Activated naive CD8-positive, alpha-beta T cell treated with anti-CD3 and anti-CD28 coated beads for 36 hours (primary cell): ENCODE measurements at places on chromosomes 7 and 10. TPM values are rescaled to one million over a fixed set of nuclear protein-coding genes. Genes with fewer than 3 reads are reported as not detected.

The ATAD1 gene
- total RNA-seq = 49.2 TPM

The PODXL gene
- 0.88 TPM for total RNA-seq

DNA sequence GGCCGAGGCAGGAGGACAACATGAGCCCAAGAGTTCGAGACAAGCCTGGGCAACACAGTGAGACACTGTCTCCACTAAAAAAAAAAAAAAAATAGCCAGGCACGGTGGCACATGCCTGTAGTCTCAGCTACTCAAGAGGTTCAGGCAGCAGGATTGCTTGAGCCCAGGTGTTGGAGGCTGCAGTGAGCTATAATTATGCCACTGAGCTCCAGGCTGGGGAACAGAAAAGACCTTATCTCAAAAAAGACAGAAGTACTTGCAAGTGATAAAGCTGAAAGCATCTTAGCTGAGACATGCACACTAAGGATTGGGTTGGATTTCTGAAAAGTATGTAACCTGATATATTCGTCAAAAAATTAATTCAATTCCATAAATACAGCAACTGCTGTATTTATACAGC, 68.4 kb downstream of the PPP1R3C start:
- peaks cover 16% of the 10 kb centered on the region for H3K27me3 ChIP-seq
- no peaks in the 10 kb centered on the region for H3K36me3 ChIP-seq
- no peak for DNase-seq
- no peaks in the 10 kb centered on the region for H3K4me1 ChIP-seq

GRCh38 chr10:3654496-3654895, 130.5 kb downstream of the KLF6 start:
- no peak for DNase-seq
- no peak overlapping the region for H3K27ac ChIP-seq
- H3K4me1 ChIP-seq = peaks cover 18% of the 10 kb centered on the region
- no peaks in the 10 kb centered on the region for H3K36me3 ChIP-seq

DNA sequence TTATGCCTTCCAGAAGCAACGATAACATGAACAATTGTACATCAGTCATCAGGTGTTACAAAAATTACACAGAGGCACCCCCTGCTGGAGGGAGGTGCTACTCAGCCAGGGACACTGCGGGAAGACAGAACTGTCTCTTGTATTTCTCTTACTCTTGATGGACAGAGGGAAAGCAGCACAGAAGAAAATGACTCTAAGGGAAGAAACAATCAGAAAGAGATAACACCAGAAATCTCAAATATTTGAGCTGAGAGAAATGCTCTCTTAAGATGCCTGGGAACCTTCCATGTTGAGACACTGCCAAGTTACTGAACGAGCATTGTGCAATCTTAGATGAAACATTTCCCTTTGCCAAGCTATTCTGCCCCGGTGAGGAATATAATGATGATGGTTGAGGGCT, 227.6 kb upstream of the NPSR1 start:
- H3K27ac ChIP-seq = no peak overlapping the region
- no peaks in the 10 kb centered on the region for H3K36me3 ChIP-seq
- no peak overlapping the region for H3K4me3 ChIP-seq
- no peaks in the 10 kb centered on the region for H3K27me3 ChIP-seq
- H3K4me1 ChIP-seq = no peaks in the 10 kb centered on the region
- no peak for DNase-seq

DNA sequence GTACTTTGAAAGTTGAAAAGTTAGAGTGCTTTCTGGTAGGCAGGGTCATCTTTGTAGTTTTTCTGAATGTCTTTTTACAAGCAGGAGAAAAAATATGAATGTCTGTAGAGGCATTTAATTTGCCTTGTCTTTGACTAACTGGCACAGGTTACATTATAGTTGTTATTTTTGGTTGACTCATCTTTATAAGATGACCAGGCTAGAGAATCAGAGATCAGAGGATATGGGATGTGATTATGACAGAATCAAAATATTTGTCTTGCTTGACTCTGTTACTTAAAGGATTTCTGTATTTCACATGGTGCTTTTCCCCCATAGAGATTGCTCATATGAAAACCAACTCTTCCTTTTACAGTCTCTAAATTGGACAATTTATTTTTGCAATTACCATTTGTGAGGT, 2.4 kb downstream of the ZMYND11 start:
- H3K36me3 ChIP-seq = peaks cover 1% of the 10 kb centered on the region
- H3K4me3 ChIP-seq = no peak overlapping the region
- DNase-seq = no peak
- peaks cover 51% of the 10 kb centered on the region for H3K4me1 ChIP-seq

The FOXI2 gene
- total RNA-seq = not detected

DNA sequence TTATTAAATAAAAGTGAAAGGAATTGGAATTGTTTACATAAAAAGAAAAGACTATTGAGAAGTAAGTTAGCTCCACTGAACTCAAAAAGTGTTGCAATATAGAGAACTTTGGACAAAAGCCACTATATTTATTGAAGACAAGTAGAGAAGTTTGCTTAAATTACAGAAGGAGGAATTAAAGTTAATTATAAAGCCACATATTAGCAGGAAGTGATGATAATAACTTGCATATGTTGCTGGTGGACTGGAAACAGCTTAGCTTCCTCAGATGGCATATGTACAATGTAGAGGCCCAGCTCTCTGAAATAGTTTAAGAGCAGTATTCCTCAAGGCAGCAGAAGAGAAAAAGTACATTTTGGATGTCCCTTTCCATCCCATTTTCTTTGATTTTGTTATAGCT, 400.7 kb downstream of the GATA3 start:
- no peak overlapping the region for H3K27ac ChIP-seq
- H3K36me3 ChIP-seq = no peaks in the 10 kb centered on the region
- DNase-seq = no peak
- no peaks in the 10 kb centered on the region for H3K4me1 ChIP-seq
- peaks cover 15% of the 10 kb centered on the region for H3K27me3 ChIP-seq
- no peak overlapping the region for H3K4me3 ChIP-seq

The AFAP1L2 gene
- 4.6 TPM for total RNA-seq

- no peaks in the 10 kb centered on the region for H3K27me3 ChIP-seq
- no peak overlapping the region for H3K4me3 ChIP-seq
- H3K27ac ChIP-seq = no peak overlapping the region
- peaks cover 3% of the 10 kb centered on the region for H3K4me1 ChIP-seq
- no peaks in the 10 kb centered on the region for H3K36me3 ChIP-seq
These were observed 73.6 kb upstream of the PIK3CG start for GRCh38 chr7:106791526-106791925.

- peaks cover 28% of the 10 kb centered on the region for H3K4me1 ChIP-seq
- H3K36me3 ChIP-seq = peaks cover 14% of the 10 kb centered on the region
- peak overlapping the region; percentile 99 for H3K4me3 ChIP-seq
- peak overlapping the region; percentile 98 for H3K27ac ChIP-seq
These were observed 1.2 kb upstream of the ZEB1 start for GRCh38 chr10:31317652-31318381.

GRCh38 chr7:133702078-133702477, 425.1 kb upstream of the LRGUK start:
- no peak overlapping the region for H3K27ac ChIP-seq
- H3K36me3 ChIP-seq = peaks cover 3% of the 10 kb centered on the region
- H3K27me3 ChIP-seq = no peaks in the 10 kb centered on the region
- DNase-seq = no peak
- H3K4me3 ChIP-seq = no peak overlapping the region
- H3K4me1 ChIP-seq = peaks cover 3% of the 10 kb centered on the region

GRCh38 chr7:66682350-66683093, 53.8 kb downstream of the KCTD7 start:
- H3K27ac ChIP-seq = peak overlapping the region; percentile 92
- peaks cover 4% of the 10 kb centered on the region for H3K36me3 ChIP-seq
- DNase-seq = peak; percentile 12
- peaks cover 30% of the 10 kb centered on the region for H3K4me1 ChIP-seq
- peak overlapping the region; percentile 89 for H3K4me3 ChIP-seq

DNA sequence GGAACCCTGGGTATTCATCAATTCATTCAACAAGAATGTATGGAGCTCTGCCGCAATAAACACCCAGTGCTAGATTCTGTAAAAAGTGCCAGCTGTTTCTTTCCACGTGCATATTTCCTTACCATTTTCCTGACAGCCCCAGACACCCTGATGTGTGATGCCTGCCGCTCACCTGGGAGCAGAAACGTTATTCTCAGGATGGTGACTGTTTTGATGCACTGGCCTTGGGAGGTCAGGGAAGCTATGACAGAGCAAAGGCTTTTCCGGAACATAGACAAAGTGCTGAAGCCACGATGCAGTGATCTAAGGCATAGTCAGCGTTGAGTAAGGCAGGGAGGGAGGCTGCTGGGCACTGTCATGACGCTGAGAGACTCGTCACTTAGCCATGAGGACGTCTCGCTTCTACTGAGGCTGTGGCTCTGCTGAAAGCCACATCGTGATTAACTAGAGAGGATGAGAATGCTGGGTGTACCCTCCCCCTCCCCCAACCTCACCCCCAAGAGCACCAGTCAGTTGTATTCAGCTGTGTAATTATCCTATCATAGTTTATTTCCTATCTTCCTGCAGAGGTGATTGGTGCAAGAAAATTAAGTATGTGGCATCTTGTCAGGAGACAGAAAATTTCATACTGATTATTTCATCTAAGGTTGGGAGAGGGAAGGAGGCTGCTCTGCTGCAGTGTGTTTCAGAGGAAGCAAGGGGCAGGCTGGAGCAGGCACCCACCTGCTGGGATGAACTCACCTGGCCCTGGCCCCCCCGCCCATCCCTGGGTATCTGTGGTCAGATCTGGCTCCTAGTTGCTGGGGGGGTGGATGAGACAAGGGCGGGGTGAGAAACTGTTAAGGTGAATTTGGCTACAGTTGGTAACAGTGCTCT, 48.8 kb upstream of the SMNDC1 start:
- peaks cover 14% of the 10 kb centered on the region for H3K27me3 ChIP-seq
- no peak overlapping the region for H3K27ac ChIP-seq
- H3K4me1 ChIP-seq = peaks cover 43% of the 10 kb centered on the region
- H3K4me3 ChIP-seq = no peak overlapping the region
- no peak for DNase-seq
- H3K36me3 ChIP-seq = no peaks in the 10 kb centered on the region

The SPDYE16 gene
- total RNA-seq = 0.12 TPM

DNA sequence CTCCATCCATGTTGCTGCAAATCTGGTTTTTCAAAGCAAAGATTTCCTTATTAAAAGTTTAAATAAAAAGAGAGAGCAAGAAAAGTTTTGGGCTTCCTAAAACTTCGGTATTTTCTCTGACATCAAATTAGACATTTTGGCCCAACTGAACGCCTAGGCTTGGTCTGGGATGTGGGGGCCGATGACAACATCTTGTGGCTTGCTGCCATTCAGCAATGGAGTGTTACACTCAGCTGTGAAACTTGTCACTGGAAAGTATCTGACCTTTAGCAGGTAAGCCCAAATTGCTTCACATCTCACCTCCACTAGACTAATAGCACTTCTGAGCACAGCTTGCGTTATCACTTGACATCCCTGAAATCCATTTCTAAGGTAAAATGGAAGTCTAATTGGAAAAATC, 320.6 kb downstream of the GATA3 start:
- H3K4me1 ChIP-seq = peaks cover 5% of the 10 kb centered on the region
- H3K36me3 ChIP-seq = no peaks in the 10 kb centered on the region
- no peak overlapping the region for H3K27ac ChIP-seq
- no peak overlapping the region for H3K4me3 ChIP-seq

DNA sequence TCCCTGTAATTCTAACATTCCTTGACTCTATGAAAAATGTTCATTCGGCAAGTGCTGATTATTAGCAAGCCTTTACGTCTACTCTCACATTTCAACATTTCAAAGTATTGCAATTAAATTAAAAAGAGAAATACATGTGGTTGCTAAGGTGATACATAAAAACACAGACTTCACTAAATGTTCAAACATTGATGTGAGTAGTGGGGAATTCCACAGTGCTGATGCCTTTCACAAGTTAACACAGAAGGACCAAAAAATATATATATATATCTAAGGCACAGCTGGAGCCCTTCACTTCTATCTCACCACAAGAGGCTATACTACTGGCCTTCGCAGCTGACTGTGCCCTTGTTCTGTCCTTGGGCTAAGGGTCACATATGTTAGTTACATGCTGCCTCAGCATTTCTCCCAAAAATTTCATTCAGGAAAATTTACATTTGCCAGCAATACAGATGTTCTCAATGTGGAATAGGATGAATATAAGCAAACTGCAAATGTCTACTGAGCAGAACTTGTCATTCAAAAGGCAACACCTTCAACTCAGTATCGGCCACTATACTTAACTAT, 13.9 kb downstream of the CTTNBP2 start:
- H3K4me3 ChIP-seq = no peak overlapping the region
- H3K27me3 ChIP-seq = peaks cover 4% of the 10 kb centered on the region
- no peak overlapping the region for H3K27ac ChIP-seq
- no peaks in the 10 kb centered on the region for H3K4me1 ChIP-seq
- DNase-seq = no peak
- H3K36me3 ChIP-seq = no peaks in the 10 kb centered on the region

The ELAPOR2 gene
- 1.6 TPM for total RNA-seq

GRCh38 chr10:90856964-90857634, 740 bp downstream of the HTR7 start:
- H3K27ac ChIP-seq = no peak overlapping the region
- H3K36me3 ChIP-seq = no peaks in the 10 kb centered on the region
- peak; percentile 3 for DNase-seq

- no peaks in the 10 kb centered on the region for H3K36me3 ChIP-seq
- H3K4me1 ChIP-seq = no peaks in the 10 kb centered on the region
- no peak overlapping the region for H3K4me3 ChIP-seq
- no peak overlapping the region for H3K27ac ChIP-seq
- peaks cover 7% of the 10 kb centered on the region for H3K27me3 ChIP-seq
These were observed 435.5 kb downstream of the TCERG1L start for GRCh38 chr10:130875897-130876472.

DNA sequence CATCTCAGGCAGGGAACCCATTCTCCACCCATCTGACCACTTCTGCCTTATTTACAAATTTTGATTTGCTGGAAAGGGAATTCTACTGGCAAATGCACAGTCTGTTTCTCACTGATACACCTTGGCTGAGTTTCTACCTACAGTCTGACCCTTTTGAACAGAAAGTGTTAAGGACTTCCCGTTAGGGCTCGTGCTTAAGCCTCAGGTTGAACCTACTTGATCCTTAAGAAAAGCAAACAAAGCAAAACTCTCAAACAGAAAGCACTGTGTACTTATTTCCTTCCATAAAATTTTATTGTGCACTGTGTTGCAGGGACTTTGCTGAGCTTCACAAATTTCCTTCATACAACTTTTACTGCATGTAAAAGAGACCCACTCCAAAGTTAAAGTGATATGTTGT, 367.8 kb downstream of the NRG3 start:
- H3K4me1 ChIP-seq = no peaks in the 10 kb centered on the region
- no peaks in the 10 kb centered on the region for H3K36me3 ChIP-seq
- H3K27ac ChIP-seq = no peak overlapping the region
- H3K27me3 ChIP-seq = no peaks in the 10 kb centered on the region
- DNase-seq = no peak

GRCh38 chr7:120915314-120916105, 35.1 kb upstream of the ING3 start:
- H3K4me1 ChIP-seq = no peaks in the 10 kb centered on the region
- H3K4me3 ChIP-seq = no peak overlapping the region
- H3K36me3 ChIP-seq = peaks cover 2% of the 10 kb centered on the region
- no peak overlapping the region for H3K27ac ChIP-seq
- H3K27me3 ChIP-seq = peaks cover 10% of the 10 kb centered on the region

- H3K4me1 ChIP-seq = no peaks in the 10 kb centered on the region
- H3K36me3 ChIP-seq = no peaks in the 10 kb centered on the region
- peaks cover 41% of the 10 kb centered on the region for H3K27me3 ChIP-seq
- H3K27ac ChIP-seq = no peak overlapping the region
- no peak for DNase-seq
- no peak overlapping the region for H3K4me3 ChIP-seq
These were observed 4.3 kb downstream of the VIPR2 start for GRCh38 chr7:159140170-159140910.
